Stimulated activated CD4-positive, alpha-beta T cell treated with anti-CD3 and anti-CD28 coated beads, Interleukin-4, amount 100 ng/mL, for 1 hour (primary cell): ENCODE measurements at places on chromosomes 2 and 18.

DNA sequence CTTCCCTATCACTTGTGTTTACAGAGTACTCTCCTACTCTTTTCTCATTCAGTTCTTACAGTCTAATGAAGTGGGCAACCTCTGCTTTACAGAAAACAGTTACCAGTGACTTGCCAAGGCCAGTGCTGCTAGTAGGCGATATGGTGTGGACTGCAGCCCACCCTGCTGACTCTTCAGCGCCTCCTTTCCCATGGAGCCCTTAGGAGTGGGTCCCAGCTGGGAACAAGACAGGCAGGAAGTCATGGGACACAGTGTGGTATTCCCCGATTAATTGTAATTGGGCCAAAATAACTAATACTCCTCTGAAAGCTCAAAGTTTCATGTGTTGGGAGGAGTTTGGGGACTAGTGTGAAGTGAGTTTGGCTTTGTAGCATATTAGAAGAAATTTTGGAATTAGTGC is 120.1 kb upstream of the EML6 start:
- no peak for DNase-seq

DNA sequence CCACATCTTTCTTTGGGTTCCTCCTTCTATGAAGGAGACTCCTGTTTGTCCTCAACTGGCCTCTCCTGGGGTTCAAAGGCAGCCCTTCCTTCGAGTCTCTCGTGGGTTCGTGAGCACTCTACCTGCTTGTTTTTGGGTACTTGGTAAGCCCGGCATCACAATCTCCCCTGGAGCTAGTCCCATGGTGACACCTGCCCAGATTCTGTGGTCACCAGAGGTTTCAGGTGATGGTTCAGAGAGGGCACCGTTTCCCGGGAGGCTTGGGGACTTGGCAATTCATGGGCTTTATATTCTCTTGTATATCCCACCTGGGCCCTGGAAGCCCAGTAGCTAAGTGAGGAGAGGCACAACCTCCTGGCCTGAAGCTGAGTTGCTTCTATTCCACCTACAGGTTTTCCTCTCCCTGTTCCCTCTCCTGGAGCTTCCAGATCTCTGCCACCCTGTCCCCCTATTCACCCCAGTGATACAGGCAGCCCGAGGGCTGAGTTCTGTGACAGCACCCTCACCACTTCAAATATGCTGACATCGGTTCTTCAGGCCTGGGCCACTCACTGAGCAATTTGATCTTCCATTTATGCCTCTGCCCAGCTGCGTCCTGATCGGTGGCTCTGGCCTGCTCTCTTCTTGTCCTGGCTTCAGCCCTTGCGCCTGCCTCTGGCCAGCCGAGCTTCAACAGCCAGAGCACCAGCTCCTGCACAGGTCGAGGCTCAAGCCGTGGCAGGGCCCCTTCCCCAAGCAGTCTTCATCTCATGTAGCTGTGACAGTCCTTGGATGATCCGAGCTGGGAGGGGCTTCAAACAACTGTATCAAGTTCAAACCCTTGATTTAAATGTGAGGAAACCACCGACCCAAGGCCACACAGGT is 91.5 kb downstream of the MSH2 start:
- DNase-seq: no peak

- DNase-seq: no peak
Measured at GRCh38 chr18:24919181-24919797, 432.7 kb downstream of the ZNF521 start.

DNA sequence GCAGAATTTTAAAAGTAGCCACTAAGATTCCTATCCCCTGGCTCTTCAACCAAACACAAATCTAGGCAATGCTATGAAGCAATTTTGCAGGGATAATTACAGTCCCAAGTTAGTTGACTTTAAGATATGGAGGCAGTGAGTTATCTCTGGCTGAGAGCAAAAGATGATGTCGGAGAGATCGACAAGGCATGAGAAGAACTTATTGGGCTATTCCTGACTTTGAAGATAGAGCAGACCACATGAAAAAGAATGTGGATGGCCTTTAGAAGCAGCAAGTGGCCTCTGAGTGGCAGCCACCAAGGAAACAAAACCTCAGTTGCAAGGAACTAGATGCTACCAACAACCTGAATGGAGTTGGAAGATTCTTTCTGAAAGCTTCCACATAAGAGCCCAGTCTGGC is 58.2 kb upstream of the PPM1B start:
- DNase-seq: no peak

DNA sequence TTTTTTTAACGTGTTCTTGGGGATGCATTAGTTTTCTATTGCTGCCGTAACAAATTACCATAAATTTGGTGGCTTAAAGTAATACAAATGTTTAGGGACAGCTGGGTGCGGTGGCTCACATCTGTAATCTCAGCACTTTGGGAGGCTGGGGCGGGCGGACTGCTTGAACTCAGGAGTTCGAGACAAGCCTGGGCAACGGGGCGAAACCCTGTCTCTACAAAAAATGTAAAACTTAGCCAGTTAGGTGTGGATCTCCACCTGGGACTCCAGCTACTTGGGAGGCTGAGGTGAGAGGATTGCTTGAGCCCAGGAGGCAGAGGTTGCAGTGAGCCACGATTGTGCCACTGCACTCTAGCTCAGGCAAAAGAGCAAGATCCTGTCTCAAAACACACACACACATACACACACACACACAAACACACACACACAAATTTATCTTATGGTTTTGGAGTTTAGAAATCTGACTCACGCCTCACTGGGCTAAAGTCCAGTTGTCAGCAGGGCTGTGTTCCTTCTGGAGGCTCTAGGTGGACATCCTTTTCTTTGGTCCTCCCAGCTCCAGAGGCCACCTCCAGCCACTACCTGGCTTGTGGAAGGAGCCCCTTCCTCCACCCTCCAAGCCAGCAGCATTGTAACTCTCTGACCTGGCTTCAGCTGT is 76.1 kb downstream of the SEPTIN10 start:
- no peak for DNase-seq

DNA sequence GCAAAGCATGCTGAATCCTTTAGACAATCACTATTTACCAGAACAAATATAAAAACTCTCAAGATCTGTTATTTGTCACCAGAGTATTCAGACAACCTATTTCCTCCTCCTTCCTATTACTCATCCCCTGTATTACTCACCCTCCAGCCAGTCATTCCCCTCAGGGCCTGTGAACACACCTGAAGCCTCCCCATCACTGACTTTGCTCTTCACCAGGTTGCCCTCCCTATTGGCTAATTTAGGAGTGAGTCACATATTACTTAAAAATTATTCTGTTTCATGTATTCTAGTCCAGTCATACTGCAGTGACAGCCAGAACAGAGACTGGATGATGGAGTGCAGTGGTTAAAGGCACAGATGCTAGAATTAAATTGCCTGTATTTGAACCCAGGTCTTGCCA is 3.7 kb upstream of the ATG16L1 start:
- DNase-seq: peak; percentile 52

DNA sequence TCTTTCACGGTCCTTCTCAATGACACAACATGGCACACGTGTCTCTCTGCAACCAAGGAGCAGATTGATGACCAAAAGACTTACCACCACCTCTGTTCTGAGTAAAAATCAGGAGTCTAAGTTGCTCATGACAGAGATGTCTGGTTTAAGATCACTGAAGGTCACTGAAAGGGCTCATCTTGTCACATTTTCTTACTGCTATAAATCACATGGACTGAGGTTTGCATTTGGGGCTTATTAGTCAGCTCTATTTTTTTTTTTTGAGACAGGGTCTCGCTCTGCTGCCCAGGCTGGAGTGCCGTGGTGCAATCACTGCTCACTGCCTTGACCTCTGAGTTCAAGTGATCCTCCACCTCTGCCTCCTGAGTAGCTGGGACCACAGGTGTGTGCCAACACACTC is 19.4 kb downstream of the CFLAR start:
- no peak for DNase-seq

GRCh38 chr2:176490061-176490861 is 221.0 kb downstream of the MTX2 start:
- no peak for DNase-seq

- no peak for DNase-seq
Measured at GRCh38 chr2:37831081-37831780, 93.9 kb upstream of the RMDN2 start.

DNA sequence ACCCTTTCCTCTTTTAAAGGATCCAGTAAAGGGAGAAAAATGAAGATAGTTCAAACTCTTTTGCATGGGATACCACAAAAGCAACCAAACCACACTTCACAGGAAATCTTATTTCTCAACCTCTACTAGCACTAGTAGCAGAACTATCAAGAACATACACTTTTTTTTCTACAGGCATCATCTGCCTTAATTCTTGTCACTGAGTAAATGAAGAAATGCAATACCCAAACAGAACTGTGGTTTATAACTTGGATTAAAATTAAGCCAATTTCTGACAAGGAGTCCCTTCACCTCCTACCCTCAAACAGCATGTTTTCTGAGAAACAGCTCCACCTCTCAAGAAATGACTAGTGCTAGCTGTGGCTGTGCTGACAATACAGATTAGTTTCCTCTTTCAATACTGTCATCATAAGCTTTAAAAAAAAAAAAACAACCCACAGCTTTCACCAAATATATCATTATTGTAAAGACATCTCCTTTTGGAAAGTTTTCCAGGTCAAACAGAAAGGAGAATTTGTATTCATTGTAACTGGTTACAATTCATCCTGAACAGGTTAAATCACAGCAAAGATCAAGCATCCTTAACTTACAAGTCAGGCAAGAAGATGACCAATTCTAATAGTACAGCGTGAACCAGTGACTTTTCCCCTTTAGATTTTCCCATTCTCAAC is 44.4 kb downstream of the PTPN2 start:
- no peak for DNase-seq

DNA sequence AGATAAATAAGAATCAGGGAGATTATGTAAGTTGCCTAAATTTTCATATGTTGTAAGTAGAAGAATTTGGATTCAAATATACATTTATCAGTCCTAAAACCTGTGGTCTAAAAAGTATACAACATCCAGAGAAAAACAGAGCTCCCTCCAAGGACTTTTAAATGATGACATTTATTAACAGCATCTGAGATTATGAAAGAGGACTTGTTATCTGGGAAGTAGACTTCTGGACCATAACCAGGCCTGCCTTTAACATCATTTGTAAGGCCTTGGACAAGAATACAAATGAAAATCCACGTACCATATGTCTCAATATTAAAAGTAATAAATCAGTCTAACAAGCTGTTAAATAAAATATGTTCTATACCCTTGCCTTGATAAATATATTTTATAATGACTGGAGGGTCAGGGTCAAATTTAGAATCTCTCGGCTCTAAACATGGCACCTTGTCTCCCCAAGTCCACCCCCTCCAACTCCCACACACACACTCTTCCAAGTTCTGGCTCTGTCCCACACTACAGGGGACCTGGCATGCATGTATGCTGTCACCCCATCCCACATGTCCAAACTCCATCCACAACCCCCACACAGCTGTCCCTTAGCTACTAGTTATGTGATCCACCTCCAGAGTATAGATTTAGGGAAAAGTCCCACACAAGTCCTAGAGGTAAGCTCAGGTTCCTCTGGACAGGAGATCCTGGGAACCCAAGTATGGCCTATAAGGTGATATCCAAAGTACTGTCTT is 382.6 kb downstream of the CDH2 start:
- DNase-seq: no peak

DNA sequence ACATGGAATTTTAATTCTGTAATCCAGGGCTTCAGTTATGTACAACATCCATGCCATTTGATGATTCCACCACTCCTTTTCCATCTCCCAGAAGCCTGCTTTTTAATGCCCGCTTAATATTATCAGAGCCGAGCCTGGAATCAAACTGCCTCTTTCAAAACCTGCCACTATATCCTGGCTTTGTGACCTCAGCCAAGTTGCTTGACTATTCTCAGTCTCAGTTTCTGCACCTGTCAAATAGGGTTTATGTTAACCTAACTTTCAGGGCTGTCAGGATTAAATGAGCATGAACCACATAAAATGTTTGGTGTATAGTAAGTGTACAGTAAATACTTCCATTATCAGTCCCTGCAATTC is 108.7 kb downstream of the XRCC5 start:
- no peak for DNase-seq

DNA sequence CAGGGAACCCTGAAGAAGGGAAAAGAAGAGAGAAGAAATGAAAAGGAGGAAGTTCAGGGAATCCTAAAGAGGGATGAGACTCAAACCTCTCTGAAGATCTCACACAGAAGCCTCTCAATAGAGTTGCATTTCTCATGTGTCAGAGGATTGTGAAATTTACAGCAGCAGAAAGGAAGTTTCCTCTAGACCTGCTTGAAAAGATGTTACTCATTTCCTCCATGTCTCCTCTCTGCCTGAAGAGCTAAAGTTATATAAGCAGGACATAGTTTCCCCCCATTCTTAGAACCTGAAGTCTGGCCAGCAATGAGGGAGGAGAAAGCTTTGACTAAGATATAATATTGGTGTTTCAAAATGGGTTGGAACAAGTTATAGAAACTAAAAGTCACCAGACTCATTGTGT is 1155.6 kb downstream of the LRP1B start:
- no peak for DNase-seq

DNA sequence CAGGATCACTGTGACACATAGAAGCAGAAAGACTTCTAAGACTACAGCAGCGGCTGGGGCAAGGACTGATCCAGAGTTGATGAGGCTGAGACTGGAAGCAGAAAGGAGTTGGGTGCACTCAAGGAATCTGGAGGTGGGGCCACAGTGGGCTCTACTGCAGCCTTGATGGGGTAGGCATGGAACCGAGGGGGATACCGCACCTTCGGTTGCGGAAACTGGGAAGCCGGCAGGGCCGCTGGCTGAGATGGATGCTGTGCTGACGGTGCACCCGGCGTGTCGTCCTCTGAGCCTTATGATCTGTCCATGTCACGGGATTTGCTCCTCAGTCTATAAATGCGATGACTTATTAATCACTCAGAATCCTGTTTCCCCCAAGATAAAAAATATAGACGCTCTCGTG is 473.5 kb upstream of the MYT1L start:
- no peak for DNase-seq

GRCh38 chr18:12046046-12046750 is 47.4 kb upstream of the ANKRD62 start:
- no peak for DNase-seq

DNA sequence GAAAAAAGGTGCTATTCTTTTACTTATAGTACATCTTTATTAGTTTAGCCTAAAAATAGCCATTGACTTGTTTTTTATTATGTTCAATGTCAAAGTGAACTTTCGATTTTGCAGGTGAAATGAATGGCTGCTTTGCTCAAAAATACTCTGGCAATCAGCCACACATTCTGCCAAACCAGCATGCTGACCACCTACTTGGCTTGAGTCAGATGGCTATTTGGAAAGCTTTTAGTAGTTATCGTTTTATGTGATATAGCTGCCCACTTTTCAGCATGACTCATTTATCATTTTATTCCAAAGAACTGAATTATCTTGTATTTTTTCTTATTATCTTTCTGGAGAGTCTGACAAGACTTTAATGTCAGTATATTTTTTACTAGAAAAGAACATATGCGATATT is 1615.8 kb upstream of the TMEFF2 start:
- DNase-seq: no peak

GRCh38 chr2:219433666-219434467 is 776 bp upstream of the SPEG start:
- DNase-seq: peak; percentile 40
